ENCODE measurements at places on chromosomes 3 and 15. TPM values are rescaled to one million over a fixed set of nuclear protein-coding genes. Genes with fewer than 3 reads are reported as not detected.

DUOXA1 gene
- not detected for total RNA-seq

SLC6A20 gene
- total RNA-seq, result not detected

CEP152 gene
- total RNA-seq, result 1.6 TPM

LXN gene
- total RNA-seq, result 40.4 TPM

SCN11A gene
- 0.09 TPM for total RNA-seq

RASL12 gene
- not detected for total RNA-seq
